ENCODE measurements at places on chromosomes 7 and 10.

DNA sequence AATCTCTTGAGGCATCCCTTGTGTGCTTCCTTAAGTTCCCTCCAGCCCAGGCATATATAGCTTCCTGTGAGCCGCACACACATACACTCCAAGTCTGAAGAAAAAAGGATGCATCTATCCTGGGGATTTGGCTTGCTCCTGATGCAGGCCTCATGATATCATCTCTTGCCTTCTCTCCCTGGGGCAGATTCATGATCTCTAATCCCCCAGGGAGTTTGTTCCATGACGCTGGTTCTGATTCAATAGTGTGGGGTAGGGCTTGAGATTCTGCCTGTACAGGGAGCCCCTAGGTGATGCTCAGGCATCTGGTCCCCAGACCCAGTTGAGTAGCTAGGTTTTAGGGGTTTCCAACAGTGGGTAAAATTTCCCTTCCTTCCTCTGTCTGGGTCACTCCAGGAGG, 1.5 kb downstream of the PON1 start:
- DNase-seq: no peak

DNA sequence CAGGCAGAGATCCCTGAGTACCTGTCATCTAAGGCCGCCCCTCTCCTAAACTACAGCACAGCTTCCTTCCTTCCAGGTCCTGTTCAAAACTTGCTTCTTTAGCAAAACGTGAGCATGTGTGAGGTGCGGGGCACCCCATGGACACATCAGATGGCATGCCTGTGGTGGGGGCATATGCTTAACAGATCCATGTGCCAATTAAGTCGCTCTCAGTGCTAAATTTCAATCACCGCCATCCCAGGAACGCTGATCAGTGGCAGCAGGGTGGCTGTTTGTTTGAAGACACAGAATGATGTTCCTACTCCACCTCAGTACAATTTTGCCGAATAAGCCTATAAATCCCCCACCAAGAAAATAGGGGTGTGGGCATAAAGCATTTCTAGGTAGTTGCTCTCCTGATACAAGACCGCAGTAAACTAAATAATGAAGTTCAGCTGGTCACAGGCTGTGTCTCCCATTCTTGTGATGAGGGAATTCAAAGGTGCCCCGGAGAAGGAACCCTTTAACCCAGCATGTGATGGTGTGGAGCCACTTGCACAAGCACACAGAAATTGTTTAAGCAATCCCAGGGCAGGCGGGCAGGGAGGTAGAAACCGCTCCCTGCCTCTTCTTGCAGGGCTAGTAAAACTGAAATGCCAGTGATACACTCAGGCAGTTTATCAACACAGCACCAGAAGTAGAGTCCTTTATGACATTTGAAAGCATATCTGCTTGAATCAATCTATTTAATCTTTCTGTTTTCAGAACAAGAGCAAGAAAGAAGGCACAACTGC, 205.7 kb downstream of the SORCS1 start:
- DNase-seq: no peak

GRCh38 chr10:123999956-124000615, 93.3 kb downstream of the CHST15 start:
- DNase-seq: no peak

DNA sequence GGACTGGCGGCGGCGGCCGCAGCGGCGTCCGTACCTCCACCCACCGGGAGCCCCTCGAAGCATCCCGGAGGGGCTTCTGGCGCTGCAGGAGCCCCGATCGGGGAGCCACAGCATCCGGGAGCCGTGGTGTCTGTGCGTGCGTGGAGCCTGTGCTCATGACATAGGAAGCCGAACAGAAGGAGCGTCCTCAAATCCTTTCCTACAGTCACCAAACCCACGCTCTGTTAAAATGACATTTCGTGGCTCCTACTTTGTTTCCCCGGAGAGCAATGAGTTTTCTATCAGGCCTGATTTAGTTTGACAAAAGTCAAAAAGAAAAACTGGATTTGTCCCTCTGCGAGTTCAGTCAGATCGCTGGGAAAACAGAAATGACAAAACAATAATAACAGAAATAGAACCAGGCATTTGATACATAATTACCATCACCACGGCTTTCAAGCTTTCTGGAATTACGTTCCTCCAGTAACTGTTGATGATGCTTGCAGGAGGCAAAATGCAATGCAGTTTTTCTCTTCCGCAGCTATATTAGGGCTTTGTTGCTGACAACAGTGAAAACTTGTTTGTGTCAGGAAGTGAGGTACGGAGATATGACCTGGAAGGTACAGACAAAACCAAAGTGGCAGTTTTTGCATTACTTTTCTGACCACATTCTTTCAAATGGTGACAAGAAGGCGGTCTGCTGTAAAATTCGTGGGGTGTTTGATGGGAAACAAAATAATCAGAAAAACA, 219.3 kb upstream of the MKLN1 start:
- no peak for DNase-seq

DNA sequence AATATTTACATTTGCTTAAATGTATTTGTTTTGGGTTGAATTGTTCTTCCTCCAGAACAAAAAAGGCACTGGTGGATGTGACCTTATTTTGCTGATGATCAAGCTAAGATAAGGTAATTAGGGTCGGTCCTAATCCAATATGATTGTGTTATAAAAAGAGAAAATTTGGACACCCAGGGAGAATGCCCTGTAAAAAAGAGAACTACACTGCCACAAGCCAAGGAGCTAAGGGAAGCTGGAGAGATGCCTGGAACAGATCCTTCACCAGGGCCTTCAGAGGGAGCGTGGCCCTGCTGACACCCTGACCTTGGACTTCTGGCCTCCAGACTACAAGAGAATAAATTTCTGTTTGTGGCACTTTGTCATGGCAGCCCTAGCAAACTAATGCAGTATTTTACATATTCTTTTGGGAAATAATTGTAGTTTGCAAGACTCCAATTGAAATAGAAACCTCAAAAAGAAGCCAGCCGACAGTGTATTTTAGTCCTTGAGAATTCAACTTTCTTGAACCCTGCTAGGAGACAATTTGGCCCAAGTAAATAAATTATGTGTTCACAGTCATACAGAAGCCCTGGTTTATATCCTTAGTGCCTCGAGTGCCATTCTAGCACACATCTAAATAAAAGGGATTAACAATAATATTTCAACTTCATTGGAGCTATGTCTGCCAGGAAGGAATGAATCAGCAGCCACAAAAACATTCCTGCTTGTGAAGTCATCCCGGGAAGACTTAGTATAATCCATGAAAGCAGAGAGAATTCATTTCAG, 164.6 kb downstream of the PKD1L1 start:
- no peak for DNase-seq

DNA sequence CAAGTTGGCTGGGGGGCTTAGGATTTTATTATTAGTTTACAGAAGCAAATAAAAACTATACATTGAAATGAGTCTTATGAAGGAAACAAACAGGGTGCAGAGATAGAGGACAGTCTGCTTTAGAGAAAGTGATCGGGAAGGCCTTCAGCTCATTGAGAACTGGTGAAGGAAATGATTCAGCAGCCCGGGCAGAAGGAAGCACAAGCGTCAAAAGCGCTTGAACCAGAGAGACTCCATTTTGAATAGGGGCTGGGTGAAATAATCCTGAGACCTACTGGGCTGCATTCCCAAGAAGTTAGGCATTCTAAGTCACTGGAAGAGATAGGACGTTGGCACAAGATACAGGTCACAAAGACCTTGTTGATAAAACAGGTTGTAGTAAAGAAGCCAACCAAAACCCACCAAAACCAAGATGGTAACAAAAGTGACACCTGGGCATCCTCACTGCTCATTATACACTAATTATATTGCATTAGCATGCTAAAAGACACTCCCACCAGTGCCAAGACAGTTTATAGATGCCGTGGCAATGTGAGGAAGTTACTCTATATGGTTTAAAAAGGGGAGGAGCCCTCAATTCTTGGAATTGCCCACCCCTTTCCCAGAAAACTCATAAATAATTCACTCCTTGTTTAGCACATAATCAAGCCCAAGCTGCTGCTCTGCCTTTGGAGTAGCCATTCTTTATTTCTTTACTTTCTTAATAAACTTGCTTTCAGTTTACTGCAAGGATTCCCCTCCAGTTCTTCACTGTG, 83.1 kb upstream of the MPP7 start:
- no peak for DNase-seq

- DNase-seq: no peak
Observed at GRCh38 chr10:10975647-10976046, 42.0 kb upstream of the CELF2 start.

DNA sequence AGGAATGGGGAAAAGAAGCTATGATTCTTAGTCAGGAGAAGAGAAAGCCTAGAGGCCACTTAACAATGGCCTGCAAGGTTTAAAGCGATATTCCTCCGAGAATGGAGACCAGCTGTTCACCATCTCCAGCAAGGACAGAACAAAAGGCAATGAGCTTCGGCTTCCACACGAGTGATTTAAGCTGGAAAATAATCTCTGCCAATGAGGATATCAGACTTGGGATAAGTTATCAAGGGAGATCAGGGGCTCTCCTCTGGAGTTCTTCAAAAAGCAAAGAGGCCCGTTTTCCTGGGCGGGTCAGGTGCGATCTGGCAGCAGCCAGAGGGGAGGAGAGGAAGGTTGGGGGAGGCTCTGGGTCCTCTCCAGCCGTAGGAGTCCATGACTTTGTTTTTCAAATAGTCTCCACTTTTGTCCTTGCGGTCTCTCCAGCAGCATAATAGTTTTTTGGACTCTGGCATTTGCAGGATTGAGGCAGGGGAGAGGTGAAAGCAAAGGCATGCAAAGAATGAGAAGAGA, 211.3 kb downstream of the SKIDA1 start:
- DNase-seq: no peak

DNA sequence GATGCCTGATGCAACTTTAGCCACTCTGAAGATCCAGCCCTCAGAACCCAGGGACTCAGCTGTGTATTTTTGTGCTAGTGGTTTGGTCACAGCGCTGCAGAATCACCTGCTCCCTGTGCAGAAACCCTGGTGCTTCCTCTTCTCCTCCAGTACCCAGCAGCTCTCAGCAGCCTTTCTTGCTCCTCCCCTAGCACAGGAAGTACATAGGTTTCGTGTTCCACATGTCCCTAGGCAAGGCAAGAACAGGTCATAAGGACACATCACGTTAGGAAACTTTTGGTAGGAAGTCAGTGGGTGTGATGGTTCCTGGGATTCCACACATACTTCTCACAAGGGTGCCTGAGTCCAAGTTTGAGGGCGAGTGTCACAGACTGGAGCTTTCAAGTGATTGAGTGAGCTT, 167.9 kb upstream of the PRSS1 start:
- DNase-seq: no peak

- DNase-seq: no peak
Observed at GRCh38 chr10:20166096-20166675, 350.0 kb downstream of the PLXDC2 start.

GRCh38 chr10:88525371-88526069, 57.6 kb downstream of the RNLS start:
- DNase-seq: no peak

GRCh38 chr10:129094861-129095260, 372.2 kb upstream of the MGMT start:
- no peak for DNase-seq

GRCh38 chr7:126689037-126689436, 563.7 kb downstream of the GRM8 start:
- no peak for DNase-seq

DNA sequence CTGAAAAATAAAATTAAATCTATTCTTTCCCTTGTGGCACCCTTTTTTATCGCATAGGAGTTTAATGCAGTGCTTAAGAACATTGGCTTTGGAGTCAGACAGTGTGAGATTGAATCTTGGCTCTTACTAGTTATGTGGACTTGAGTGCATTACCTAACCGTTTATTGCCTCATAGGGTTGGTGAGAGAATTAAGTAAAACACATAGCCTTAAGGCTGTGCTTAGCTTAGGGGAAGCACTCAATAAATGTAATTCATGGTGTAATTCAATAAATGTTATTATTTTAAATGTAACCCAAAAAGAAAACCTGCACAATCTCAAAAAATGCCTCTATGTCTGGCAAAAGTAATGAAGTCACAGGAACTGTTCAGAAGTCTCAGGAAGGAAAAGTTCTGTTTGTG, 2.7 kb downstream of the STK17A start:
- DNase-seq: no peak

Data from stimulated activated CD4-positive, alpha-beta T cell treated with anti-CD3 and anti-CD28 coated beads, Interleukin-12 subunit alpha, Interleukin-12 subunit beta, amount 100 ng/mL, for 4 hours (primary cell).